ENCODE measurements at places on chromosomes 7 and 10. TPM values are rescaled to one million over a fixed set of nuclear protein-coding genes. Genes with fewer than 3 reads are reported as not detected.

Gene NKX1-2
- total RNA-seq, result not detected

Gene TCERG1L
- not detected for total RNA-seq

Gene PNLIPRP3
- total RNA-seq, result not detected

Gene RNLS
- 10.2 TPM for total RNA-seq

Gene MALRD1
- total RNA-seq, result 1.1 TPM

Gene HMX2
- total RNA-seq, result not detected

Gene KNDC1
- total RNA-seq, result 0.13 TPM
